CD4-positive, alpha-beta T cell treated with Interleukin-2 at 100 ng/mL for 4 hours (primary cell): ENCODE measurements at places on chromosomes 7 and 10.

- DNase-seq, result no peak
These were observed 127.3 kb downstream of the TRIL start for GRCh38 chr7:28830846-28831245.

GRCh38 chr10:101000915-101001658 is 1.5 kb downstream of the LZTS2 start:
- DNase-seq, result no peak

DNA sequence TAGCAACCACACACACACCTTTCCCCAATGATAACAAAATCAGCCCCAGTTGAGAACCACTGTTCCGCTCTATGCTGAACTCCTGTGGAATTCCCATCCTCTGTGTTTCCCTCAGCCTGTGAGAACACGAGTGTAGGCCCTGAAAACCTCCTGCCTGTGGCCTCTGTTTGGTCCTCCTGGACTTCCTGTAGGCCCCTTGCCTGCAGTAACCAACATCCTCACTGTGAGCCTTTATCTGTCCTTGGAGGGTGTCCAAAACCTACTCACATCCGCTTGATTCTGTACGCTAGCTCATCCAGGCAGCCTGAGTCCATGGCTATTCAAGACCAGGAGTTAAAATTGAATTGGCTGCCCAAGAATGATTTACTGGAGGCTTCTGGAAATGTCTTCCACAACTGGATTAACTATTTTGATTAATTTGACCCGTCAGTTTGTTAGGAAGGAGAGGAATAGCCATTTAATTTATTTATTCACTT is 149.8 kb downstream of the AKR1D1 start:
- DNase-seq, result no peak

DNA sequence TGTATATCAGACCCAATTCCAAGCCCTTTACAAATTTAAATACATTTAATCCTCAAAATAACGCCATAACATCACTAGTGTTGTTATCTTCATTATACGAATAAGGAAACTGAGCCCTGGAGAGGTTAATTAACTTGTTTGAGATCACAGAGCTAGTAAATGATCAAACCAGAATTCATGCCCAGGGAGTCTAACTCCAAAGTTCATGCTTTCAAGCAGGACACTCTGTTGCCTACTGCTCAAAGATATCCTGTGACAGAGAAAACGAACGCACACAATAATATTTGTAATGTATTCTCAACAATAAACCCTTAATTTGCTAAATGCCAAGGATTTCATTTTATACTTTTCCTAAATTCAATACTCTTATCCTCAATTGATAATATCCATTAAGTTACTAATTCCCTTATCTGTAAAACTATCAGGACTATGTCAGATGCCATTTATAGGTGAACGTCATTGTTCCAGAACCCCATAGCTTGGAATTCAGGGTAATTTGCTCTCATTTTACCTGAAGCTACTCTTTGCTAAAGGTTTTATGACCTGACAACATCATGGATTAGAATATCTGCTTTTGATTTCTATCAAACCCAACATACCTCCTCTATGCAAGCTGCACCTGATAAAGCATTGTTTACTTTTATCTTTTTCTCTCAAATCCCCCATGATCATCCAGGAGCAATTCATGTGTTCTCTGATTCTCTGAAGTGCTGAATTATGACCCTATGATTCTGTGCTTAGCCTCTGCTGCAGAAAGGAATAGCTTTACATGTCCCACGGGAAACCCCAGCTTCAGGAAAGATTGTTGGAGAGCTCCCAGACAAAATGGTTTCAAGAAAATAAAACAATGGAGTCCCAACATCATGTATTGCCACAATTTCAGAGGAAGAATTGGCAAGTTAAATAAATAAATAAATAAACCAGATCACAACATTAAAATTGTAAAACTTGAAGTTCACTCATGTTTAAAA is 150.2 kb upstream of the CDK1 start:
- DNase-seq, result no peak
